Coronary artery (tissue), 2 donors: ENCODE measurements at places on chromosomes 12 and 14.

GRCh38 chr14:96112032-96112431 is 72.9 kb downstream of the C14orf132 start:
- no peak for DNase-seq

DNA sequence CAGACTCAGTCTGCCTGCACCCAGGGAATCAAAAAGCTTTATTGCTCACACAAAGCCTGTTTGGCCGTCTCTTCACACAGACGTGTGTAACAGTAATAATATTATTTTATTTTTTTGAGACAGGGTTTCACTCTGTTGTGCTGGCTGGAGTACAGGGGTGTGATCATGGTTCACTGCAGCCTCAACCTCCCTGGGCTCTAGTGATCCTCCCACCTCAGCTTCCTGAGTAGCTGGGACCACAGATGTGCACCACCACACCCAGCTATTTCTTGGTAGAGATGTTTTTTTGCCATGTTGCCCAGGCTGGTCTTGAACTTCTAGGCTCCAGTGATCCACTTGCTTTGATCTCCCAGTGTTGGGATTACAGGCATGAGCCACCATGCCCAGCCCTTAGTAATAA is 88.4 kb upstream of the DCD start:
- DNase-seq = no peak

DNA sequence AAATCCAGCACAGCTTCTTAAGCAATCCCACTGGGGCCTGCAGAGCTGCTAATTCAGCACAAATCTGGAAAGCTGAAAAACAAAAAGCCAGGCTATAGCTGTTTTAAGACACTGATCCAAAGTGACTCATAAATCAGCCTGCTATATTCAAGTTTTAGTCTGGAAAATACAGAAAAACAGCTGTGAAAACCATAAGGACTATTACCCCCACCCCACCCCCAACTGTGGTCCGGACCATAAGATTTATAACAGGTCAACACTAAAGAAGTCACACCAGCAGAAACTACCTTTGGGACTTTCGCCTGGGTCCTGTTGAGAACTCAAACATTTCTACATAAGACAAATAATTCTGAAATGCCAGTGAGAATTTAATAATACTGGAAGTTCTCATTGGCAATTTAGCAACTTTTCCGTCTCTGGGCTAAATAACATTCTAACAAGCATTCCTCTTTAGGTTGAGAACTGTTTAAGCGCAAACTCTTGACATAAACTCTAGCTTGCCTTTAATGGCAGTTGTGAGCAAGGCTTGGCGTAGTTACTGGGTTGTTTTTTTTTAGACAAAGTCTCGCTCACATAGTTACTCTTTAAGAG is 3.3 kb downstream of the LRIG3 start:
- DNase-seq = no peak

DNA sequence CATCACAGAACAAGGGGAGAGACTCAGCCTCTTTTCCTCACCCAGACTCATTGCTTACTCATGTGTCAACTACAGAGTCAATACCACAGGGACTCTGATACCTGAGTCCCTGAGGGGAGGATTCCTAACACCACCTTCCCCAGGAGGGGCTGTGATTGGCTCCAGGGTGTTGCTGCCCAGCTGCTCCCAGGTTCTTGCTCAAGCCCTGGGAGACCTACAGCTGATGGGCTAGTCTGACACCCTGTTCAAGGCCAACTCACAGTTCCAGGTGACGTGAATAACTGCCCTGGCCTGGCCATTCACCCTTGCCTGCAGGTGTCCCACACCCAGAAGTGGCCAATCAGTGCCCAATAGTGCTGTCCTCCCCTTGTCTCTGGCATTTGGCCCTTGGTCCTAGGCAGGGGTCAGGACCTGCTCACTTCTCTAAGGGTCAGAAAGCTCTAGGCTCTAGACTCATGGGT is 8.6 kb downstream of the SPRYD4 start:
- DNase-seq = no peak

DNA sequence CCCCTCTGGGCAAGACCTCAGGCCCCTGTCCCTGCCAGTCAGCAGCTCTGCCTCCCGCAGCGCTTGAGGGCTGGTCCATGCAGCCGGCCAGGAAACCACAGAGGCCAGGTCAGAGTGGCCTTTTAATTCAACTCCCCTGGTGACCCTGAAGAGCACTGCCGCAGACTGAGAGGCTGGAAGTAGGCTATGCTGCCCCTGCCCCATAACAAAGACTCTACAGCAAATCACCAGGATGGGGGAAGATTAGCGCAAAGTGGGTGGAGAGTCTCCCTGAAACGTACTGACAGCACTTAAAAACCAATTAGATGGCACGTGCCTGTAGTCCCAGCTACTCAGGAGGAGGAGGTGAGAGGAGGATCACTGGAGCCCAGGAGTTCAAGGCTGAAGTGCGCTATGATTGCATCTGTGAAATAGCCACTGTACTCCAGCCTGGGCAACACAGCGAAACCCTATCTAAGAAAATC is 70.5 kb downstream of the ITPK1 start:
- DNase-seq = no peak

GRCh38 chr14:37230551-37231194 is 32.9 kb downstream of the MIPOL1 start:
- no peak for DNase-seq

DNA sequence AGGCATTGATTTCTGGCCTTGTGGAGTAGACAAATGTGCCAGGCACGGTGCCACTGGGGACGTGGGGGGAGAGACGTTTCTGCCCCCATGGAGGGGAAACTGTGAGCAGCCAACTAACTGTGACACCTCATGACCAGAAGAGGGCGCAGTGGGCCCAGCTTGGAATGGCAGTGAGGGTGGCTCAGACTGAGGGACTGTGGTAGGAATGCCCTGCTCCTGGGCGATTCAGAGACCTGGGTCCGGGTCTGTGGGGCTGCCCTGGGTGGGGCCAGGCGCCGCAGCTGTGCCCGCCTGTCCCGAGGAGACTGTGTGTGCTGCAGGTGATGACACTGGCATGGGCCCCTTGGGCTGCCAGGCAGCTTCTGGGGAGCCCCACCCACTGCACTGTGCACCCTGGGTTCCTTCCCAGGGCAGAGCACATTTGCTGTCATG is 60.6 kb downstream of the SLC25A47 start:
- no peak for DNase-seq

GRCh38 chr12:96431067-96431466 is 30.8 kb upstream of the CDK17 start:
- no peak for DNase-seq
